Stimulated activated CD4-positive, alpha-beta T cell treated with anti-CD3 and anti-CD28 coated beads, Interleukin-4, amount 100 ng/mL, for 1 hour (primary cell): ENCODE measurements at places on chromosomes 13 and 19.

- no peak for DNase-seq
Measured at GRCh38 chr13:47672245-47673008, 328.6 kb downstream of the SUCLA2 start.

- DNase-seq: no peak
Measured at GRCh38 chr13:110538632-110539031, 22.9 kb downstream of the RAB20 start.

- DNase-seq: no peak
Measured at GRCh38 chr19:23823952-23824389, 65.3 kb upstream of the ZNF681 start.

DNA sequence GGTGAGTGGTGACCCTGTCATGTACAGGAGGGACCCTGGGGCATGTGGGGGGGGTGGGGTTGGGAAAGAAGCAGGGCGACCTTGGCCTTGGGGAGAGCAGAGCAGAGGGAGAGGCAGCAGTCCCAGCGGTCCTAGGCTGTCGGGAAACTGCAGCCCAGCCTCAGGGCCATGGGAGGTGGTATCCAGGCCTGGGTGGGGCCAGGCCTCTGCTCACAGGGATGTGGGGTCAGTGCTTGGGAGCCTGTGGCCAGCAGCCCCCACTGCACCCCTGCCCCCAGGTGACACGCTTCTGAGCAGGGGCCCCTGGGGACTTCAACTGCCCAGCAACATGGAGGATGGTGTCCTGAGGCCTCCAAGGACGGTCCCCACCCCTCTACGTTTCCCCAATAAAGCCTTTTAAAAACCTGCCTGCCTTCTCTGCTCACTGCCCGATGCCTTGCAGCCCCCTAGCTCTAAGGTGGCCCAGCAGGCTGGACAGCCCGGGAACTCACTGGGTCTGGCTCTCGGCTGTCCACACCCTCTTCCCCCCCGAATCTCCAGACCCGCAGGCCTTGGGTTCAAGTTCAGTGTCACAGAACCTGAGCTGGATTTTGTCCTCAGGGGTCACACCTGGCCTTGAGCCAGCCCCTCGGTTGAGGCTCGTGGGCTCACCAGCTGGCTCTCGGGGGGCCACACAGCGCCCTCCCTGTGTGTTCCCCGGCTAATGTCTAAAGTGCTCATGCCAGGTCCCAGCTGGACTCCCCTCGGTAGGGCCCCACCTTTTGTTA is 6.9 kb downstream of the PNKP start:
- no peak for DNase-seq

DNA sequence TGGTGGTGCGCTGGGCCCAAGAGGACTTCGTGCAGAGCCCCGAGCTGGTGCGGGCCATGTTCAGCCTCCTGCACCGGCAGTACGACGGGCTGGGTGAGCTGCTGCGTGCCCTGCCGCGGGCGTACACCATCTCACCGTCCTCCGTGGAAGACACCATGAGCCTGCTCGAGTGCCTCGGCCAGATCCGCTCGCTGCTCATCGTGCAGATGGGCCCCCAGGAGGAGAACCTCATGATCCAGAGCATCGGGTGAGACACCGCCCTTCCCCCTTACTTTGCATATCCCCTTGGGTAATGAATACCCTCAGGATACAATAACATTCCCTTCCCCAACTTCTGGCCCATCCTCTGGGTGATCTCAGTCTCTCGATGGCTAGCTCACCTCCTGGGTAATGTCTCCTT is 60.9 kb downstream of the RYR1 start:
- no peak for DNase-seq

- DNase-seq: no peak
Measured at GRCh38 chr13:113776231-113777125, 17.5 kb downstream of the TMEM255B start.

DNA sequence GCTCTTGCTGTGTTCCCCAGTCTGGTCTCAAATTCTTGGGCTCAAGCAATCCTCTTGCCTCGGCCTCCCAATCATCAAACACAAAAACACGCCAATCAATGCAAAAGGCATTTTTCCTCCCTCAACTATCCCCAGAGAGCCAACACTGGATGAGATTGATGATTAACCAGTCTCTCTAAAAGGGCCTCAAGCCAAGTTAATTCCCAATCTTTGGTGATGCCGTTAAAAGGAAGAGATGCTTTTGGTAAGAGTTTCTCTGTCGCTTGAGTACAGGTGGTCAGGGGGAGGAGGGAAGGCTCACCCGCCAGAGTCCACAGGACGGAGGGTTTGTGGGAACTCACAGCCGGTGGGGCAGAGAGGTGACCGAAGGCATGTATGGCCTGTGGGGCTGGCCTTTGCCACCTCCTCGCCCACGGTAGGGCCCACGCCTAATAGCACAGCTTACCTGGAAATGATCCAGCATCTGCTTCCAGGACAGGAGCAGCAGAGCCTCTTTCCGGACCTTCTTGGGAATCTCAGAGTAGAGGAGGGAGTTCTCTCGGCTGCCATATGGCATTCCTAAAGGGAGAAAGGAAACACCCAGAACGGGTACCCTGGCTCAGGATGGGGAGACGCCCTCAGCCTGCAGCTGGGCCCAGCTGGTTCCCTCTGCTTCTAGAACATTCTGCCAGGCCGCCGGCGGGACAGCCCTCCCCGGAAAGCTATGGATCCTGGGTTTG is 18.1 kb downstream of the DPP9 start:
- no peak for DNase-seq

DNA sequence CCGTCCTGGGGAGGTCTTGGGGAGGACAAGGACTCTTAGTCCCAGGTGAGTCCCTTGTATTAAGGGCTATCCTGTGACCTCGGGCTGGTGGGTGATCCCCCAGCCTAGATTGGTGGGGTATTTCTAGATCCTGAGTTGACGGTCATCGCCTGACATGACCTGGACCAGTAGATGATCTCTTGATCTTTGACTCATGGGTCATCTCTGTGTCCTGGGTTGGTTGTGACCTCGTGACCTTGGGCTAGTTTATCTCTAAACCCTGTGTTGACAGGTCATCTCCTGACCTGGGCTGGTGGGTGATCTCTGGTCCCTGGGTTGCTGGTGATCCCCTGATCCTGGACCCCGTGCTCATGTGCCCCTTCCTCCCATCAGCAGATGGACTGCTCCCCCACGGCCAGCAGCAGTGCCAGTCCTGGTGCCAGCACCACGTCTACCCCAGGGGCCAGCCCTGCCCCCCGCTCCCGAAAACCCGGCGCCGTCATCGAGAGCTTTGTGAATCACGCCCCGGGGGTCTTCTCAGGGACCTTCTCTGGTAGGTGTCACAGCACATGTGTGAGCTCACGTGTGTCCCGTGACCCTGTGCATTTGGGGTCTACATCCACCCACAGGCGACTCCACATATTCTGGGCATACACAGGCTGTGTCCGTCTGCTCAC is 6.3 kb downstream of the MIDN start:
- no peak for DNase-seq
